ENCODE measurements at places on chromosomes 11 and 22.
A peak's percentile ranks its signal among the peaks of the same experiment; 100 is the strongest.

- DNase-seq = no peak
Measured at GRCh38 chr11:8766043-8766987, 83.7 kb downstream of the RPL27A start.

DNA sequence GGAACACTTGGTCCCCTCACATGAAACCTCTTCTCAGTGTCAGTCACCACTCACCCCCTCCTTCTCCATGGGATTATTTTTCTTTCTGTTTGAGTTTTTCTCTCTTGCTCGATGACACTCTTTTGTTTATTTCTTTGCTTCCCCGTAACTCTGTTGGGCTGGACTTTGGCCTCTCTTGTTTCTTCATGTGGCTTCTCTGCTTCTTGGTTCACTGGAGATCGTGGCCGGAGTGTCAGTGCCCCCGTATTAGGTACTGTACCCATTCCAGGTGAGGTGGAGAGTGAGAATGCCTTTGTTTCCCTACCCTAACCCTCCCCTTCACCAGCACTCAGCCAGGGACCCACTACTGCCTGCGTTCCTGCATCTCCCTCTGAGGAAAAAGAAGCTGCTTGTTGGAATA lies 32.5 kb downstream of the CYB5R2 start:
- DNase-seq = no peak

GRCh38 chr11:66563832-66564231 lies 4.6 kb downstream of the CTSF start:
- DNase-seq = no peak

- DNase-seq = no peak
Measured at GRCh38 chr11:68160100-68160695, 39.0 kb upstream of the CHKA start.

GRCh38 chr11:122893131-122893530 lies 10.6 kb downstream of the JHY start:
- DNase-seq = peak; percentile 67

- no peak for DNase-seq
Measured at GRCh38 chr11:115257270-115257669, 246.9 kb downstream of the CADM1 start.

DNA sequence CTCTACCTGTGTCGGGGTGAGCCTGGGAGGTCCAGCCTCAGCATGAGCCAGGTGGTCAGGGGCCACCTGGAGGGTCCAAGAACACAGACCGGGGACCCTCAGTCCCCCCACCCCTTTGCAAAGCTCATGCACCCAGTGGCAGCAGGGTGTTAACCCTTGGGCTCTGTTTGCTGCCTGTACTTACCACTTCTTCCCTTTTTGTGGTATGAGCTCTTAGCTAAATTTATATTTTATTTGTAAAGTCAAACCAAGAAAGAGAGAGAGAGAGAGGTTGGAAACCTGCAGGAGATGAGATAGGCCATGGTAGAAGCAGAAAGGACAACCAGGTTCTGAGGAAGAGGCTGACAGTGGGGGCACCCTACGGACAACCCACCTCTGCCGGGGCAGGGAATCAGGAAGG lies 29.9 kb downstream of the IL10RA start:
- DNase-seq = peak; percentile 66

DNA sequence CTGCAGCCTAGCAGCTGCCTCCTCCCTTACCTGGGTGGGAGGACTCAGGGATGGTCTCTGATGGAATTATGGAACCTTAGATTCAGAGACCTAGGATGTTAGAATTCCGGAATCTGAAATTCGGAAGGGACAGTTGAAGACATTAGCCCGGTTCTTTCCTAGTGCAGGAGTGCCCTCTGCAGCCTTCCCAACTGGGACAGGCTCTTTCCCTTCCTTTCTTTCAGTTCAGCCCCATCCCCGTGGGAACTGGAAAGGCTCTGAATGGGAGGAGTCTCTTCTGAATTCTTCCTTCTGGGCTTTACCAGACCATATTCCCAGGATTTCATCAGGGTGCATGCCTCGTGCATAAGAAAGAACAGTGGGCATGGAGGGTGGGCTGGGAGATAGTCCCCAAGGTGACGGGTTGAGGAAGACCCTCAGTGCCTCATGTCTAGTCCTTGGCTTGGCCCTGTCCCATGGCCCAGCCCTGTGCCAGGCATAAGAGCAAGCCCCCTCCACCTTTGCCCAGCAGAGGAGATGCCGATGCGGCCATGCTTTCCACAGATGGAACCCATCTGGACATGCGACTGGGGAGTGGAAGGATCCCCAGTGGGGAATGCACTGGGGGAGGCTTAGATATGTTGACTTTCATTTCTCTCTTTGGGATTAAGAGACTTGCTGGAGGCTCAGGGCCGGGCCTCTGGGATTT lies 14.4 kb downstream of the DNAJB13 start:
- DNase-seq = no peak

GRCh38 chr11:72014761-72015320 lies 16.1 kb downstream of the IL18BP start:
- no peak for DNase-seq

- DNase-seq = no peak
Measured at GRCh38 chr11:126567419-126567818, 211.9 kb downstream of the ST3GAL4 start.

- DNase-seq = no peak
Measured at GRCh38 chr11:31884080-31884479, 73.0 kb upstream of the PAX6 start.

DNA sequence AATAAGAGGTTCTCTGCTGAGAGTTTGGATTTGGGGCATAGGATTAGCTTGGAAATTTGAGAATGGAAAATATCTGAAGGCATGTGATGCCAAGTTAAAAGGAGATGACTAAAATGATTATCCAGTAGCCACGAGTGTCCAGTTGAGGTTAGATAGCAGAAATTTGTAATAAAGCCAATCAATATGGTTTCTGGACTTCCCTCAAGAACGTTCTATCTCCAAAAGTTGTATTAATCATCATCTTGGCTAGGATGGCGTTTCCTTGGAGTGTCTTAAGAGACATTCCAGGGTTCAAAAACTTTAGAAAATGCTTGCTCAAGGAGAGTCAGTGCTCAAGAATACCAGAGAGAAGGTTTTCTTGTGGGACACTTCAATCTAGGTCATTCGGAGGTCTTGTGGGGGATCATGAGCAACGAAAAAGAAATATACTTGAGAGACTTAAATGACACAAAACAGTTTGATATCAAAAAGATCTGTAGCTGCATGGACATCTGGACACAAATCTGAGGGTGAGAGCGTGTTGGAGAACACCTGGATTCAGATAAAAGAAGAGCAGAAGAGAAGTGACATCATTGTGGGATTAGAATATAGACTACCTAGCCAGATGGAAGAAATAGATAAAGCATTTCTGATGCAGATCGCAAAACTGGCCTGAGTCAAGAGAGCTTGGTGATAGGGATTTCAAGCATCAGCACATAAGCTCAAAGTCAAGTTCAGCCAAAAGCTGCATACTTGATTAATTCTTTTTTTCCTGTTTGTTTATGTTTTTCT lies 97.7 kb downstream of the ARFGAP2 start:
- DNase-seq = no peak

DNA sequence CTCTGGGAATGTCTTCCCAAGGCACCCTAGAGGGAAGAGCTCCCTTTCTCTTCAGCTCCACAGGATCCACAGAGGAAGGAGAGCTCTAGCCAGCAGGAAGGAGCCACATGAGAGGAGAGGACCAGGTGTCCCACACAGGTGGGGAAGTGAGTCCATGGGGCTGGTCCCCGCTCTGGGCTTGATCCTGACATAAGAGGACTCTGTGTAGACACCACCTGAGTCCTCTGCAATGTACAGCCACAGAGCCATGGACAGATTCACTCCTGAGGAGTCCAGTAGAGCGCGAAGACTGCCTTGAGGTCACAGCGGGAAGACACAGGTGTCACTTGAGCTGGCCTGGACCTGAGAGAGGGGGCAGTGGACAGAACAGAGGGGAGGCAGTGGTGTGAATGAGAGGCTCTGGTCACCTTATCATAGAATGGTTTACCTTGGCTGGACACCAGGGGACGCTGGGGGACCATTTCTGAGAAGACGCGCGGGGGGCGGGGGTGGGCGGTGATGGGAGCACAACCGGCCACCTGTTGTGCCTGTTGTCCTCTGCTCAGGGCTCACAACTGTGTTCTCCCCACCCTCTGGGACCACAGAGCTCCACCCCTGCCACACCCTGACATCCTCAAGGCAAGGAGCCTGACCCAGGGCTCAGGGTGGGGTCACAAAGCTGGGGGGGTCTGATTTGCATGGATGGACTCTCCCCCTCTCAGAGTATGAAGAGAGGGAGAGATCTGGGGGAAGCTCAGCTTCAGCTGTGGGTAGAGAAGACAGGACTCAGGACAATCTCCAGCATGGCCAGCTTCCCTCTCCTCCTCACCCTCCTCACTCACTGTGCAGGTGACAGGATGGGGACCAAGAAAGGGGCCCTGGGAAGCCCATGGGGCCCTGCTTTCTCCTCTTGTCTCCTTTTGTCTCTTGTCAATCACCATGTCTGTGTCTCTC lies 128.2 kb downstream of the ZNF280B start:
- peak; percentile 35 for DNase-seq

DNA sequence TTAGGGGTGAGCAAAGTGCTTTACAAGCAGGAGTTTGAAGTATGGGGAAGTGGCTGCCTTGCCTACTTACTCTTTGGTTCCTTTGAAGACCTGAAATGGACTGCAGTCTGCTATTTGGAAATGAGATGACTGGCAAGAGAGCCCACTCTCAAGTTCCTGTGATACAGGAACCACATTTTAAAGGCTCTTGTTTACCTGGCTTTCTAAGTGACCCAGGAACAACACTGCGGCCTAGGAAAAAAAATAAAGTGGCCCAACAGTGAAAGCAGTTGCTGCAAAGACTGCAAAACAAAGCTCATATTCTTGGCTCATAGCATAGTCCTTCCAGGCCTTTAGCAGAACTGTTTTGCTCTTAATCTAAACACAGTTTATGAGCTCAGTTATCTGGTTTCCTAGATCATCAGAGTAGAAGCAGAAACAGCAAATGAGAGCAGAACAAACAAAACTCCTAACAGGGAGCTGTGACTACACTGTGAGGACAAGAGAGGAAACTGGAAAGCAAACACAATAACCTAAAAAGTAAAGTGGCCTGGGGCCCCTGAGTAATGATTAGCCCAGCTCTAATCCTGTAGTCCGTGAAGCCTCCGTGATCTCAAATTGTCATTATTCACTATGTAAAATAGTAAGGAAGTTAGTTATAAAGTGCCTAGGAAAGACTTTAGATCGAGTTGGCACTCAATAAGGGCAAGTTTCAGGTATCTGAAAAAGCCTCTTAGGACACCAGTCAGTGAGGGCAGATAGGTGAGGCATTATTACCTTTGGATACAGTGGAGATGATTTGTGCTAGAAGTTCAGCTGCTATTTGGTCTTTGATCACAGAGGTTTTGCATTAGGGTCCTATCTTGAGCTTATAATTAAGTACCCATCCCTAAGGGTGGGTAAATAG lies 11.5 kb downstream of the CCDC117 start:
- no peak for DNase-seq

DNA sequence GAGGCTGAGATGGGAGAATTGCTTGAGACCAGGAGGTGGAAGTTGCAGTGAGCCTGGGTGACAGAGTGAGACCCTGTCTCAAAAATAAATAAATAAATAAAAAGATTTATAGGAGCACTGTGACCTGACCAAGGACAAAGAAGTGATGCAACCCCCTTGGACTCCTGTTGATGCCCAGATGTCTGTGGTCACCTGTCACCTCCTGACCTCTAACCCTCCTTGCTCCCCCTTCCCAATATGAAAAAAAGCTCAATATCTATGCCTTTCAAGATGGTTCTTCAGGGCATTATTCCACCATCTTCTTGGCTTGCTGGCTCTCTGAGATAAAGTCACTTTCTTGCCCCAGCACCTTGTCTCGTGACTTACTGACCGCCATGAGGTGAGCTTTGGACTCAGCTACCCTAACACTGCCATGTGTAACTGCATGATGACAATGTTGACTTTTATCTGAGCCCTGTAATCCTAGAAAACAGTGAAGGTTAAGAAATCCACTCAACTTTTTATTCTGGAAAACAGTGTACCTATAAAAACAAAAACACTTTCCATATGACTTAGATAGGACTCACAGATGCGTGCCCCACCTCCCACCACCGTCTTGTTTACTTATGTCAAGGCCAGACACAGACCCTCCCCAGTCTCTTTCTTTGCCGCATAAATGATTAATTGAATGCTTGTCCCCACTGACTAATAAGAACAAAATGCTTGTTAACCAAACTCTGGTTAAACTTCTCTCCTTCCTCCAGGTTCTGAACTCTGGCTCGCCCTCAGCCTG lies 360.5 kb downstream of the BUD13 start:
- no peak for DNase-seq

GRCh38 chr22:37044634-37045625 lies 6.6 kb upstream of the KCTD17 start:
- DNase-seq = no peak

DNA sequence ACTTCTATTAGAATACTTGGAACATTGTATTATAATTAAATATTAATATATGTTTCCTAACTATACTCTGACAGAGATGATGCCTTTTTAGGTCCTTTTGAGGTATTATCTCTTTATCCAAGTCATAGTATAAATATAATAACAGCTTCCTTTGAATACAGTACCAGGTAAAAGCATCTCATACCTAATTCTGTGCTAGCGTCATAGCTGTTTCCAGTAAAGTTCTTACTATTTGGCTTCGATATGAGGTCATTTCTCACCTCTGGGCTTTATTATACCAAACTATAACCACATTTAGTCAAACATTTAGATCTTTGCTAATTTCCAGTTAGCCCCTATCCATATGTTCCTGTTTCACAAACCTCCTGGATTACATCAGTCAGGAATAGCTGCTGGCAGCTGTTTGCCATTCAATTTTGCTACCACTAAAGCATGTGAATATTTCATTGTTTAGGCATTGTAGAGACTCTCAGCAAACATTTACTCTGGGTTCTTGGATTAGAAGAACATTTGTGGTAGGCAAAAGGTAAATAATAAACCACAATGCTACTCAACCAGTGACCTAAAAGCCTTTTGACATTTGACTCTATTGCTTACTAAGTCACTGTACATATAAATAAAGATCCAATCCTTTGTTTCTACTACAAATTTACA lies 255.1 kb downstream of the TTC28 start:
- DNase-seq = no peak

- no peak for DNase-seq
Measured at GRCh38 chr22:49101873-49102272, 725.8 kb downstream of the BRD1 start.

DNA sequence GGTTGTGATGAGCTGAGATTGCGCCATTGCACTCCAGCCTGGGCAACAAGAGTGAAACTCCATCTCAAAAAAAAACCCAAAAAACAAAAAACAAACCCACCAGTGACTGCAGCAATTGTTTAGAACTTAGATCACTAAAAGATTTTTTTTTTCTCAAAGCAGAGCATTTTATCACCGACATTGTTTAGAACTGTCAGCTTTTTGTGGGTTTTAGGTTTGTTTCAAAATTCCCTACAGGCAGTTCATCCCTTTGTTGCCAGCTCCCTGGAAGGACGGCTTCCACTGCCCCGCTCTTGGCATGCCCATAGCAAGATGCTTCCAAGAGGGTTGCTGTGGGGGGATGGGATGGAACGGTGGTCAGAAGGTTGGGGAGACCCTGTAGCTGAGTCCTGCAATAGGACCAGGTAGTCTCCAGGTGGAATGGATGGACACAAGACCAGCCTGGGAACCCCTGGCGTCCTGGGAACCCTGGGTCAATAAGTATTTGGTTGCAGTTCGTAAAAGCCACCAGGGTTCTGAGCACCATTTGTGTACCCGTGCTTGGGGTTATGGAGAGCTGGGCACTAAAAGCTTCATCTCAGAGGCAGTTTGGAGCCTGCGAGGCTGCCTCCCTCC lies 46.7 kb downstream of the TSPAN18 start:
- no peak for DNase-seq

GRCh38 chr11:61503135-61503770 lies 5.3 kb upstream of the LRRC10B start:
- peak; percentile 16 for DNase-seq

GRCh38 chr22:41478891-41479521 lies 10.1 kb downstream of the ACO2 start:
- DNase-seq = peak; percentile 38

- no peak for DNase-seq
Measured at GRCh38 chr11:17822401-17822781, 87.8 kb downstream of the KCNC1 start.

Measured in hematopoietic multipotent progenitor cell treated with erythropoietin and hydrocortisone succinate and interleukin-3 and kit ligand, for 4 days (in vitro differentiated cells).